ENCODE measurements at places on chromosomes 5 and 9.
A peak's percentile ranks its signal among the peaks of the same experiment; 100 is the strongest.

DNA sequence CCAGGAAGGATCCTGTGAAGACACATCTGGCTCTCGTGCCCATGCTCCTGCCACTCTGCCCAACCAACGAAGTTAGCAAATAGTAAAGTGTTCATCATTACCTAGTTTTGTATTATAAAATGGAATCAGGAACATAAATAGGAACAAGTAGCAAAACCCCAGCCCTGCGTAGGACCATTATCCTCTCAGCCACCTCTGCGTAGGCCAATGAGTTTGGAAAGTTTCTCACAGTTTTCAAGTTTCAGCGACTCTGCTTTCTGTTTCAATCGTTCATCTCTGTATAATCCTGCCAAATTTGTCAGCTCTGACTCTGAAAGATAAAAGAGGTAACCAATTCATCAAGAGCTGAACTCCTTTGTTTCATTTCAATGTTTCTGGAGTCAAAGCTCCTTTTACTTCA, 10.1 kb upstream of the SPATA24 start:
- peak; percentile 59 for DNase-seq

DNA sequence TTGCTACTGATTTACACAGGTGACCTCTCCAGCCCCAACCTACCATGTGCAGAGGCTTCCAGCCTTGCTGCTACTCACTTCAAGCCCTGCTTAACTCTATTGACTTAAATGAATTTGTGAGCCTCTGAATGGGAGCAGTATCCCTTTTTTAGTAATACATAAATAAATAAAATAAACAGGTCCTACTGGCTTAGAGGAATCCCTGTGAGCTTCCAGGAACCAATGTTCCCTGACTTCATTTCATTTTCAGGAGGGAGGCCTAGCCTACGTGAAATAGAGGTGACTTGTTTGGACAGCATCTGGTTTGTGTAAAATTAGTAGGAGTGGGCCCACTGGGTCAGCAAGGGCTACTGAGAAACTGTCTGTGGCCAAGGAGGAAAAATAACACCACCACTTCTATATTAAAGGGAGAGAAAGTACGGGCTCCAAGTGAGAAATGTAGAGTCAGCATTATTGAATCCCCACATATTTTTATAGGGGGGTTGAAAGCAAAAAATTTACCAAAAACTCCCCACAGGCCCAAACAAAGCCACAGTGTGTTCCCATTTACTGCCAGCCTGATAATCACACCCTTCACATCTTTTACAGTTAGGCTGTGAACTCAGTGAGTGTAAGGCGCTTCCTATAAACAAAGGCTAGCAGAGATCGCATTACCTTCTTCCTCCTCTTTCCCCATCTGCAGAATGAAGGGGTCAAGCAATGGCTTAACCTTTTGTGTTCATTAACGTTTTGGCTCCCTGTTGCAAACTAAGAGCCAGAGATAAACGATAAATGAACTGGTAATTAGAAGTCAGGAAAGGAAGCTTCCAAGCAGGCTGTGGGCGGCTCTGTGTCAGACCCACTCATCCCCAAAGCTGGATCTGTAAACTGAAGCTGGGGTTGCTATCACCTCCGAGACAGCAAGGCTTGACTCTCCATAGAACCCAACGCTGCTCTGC, 138.8 kb upstream of the LIFR start:
- no peak for DNase-seq

GRCh38 chr5:443239-444151, 519 bp downstream of the EXOC3 start:
- DNase-seq, result no peak

GRCh38 chr9:91047529-91047928, 245.9 kb downstream of the SYK start:
- peak; percentile 88 for DNase-seq

DNA sequence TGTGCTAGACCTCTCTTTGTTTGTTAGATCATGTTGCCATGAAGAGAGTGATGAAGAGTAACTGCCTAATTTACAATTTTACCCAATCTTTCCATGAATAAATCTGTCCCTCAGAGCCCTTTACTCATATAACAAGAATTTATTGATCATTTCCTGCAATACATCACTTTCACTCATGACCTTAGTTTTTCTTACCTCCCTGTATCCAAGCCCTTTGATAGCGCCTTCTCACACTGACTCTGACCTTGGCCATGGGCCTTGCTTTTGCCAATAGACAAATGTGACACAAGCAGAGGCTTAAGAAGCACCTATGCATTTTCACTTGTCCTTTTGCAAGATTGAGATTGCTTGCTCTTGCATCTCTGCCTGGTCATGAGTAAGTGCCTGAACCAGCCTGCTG, 288.1 kb downstream of the NNT start:
- no peak for DNase-seq

- no peak for DNase-seq
Observed at GRCh38 chr9:18235181-18235908, 238.6 kb upstream of the ADAMTSL1 start.

DNA sequence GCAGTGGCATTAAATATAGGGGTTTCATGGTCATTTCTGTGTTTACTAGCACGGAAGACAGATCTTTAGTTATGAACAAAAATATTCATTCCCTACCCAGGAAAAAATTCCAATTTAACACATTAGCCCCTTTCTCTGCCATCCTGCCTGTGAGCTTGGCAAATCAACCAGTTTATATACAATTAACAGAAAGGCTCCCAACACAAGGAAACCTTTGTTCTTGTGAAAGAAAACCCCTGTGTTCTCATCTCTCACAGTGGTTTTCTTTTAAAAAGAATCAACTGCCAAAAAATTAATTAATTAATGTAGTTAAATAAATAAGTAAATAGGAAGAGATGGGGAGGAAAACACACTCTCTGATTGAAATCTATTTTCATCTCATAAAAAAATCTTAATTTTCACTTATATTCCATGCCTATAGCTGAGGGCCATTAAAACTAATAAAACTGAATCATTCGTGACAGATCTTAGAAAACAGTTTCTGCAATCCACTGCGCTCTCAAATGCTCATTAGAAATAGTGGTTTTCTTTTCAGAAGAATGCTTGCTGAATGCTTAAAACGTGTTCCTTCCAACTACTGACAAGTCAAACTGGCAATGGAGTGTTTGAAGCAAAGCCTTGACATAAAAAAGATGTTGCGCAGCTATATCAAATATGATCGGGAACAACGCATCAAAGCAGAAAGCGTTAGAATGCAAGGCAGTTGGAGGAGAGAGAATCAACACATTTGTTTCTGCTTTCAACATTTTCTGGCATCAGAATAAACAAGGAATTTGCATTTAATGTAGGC, 387.7 kb downstream of the TLR4 start:
- no peak for DNase-seq

DNA sequence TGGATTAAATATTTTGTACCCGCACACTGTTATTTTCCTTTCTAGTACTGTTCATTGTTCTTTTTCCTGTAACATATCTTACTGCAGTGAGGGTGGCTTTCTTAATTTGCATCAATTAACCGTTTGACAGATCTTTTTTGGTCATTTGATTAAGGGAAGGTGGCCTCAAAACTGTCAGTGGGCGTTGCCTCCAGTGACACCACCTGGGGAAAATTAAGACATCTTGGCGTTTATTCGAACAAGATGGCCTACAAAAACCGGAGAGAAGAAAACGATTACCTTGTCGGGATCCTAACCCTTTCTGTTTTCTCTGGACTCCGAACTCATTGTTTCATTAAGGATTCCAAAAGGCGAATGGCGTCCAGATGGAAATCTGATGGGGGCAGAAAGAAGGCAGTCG, 2.0 kb downstream of the BASP1 start:
- no peak for DNase-seq

DNA sequence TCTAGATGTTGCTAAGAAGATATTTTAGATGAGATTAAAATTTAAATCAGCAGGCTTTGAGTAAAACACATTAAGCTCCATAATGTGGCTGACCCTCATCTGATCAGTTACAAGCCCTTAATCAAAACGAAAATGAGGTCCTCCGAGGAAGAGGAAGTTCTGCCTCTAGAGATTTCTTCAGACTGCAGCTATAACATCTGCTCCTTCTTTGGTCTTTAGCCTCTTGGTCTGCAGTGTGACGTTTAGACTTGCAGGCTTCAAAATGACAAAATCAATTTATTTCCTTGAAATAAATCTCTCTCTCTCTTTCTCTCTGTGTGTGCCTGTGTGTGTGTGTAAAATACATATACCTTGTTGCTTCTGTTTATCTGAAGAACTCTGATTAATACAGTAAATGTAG, 1429.8 kb upstream of the CDH9 start:
- DNase-seq, result peak; percentile 0

DNA sequence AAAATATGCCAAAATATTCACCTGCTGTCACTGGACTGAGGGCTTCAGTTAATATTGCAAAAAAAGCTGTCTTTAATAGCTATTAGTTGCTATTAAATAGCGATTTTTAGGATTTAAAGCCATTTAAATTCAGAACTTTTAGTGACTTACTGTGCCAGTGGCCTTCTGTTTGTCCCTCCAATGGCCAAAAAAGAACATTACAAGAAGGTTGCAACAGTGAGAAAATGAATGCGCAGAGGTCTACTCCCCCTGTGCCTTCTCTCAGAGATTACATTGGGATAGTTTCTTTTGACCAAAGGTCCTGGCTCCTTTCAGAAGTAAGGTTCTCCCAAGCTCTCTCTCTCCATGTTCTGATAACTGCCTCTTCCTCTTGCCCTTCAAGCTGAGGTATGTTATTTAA, 930.3 kb upstream of the ARRDC3 start:
- DNase-seq, result no peak

- no peak for DNase-seq
Observed at GRCh38 chr5:144788556-144788955, 617.9 kb downstream of the KCTD16 start.

- peak; percentile 10 for DNase-seq
Observed at GRCh38 chr9:105114318-105114717, 130.1 kb upstream of the SLC44A1 start.

DNA sequence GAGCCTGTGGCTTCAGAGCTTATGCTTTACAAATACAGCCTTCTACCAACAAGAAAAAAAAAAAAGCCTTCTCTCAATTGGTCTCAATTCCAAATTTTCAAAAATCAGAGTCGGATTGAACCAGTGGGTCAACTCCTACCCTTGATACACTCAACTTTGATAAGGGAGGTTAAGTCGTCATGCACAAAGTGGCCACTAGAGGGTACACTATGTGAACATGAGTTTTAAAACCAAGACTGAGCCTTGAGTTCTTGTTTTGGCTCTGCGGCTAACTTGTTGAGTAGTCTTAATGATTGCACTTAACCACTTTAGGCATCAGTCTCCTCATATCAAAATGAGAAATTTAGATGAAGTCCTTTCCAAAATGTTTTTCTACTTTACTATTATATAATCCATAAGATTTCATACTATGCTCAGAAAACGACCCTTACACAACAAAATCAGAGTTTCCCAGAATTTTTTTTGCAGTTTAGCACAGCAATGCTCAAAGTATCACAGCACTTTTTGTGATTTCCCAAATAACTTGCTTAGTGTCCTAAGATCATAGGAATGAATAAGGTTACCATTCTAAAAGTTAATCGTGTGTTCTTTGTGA, 92.9 kb upstream of the MTAP start:
- peak; percentile 64 for DNase-seq

DNA sequence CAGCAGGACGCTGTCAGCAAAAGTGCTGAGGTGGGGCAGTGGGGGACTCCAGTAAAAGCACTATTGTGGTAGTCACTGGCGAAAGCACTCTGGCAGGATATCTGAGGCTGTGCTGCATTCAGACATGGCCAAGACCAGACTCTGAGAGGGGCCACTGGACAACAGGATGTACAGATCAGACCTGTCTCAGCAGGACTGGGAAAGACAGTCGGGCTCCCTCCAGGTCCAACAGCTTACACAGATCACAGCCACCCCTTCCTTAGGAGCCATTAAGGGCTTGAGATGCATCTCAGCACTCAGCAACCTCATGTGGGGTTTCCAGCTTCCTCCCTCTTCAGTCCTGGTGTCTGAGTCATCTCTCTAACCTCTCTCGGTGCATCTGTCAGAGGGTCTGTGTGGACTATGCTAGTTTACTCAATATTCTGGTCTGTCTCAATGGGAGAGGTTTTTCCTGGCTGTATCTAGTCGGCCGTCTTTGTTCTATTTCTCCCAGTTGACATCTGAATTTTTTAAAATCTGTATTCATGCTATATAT, 154.5 kb downstream of the CWC27 start:
- peak; percentile 7 for DNase-seq

DNA sequence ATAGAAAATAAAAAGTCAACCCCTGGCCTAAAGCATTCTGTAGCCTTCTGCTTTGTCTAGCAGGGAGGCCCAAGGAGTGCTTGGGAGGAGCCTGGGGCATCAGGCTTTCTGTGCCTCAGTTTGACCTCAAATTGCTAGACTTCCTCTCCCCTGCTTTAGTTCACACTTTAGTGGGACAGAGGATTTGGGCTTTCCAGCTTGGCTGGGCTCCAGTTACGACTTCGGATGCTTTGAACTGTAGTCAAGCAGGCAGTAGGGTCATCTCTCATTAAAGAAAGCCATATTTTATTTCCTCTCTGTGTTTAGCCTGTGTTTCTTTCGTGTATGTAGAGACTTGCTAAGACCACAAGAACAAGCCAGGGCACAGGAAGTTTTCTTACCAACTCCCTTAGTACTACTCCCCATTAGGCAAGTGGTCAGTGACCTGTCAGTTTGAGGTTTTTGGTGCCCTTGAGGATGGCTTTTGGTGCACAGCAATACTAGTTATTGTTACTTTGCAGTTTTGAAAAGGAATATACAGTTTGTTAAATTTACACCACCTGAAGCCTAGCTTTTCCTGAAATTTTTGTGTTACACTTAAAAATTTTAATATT, 334.7 kb downstream of the NDUFS4 start:
- DNase-seq, result no peak

DNA sequence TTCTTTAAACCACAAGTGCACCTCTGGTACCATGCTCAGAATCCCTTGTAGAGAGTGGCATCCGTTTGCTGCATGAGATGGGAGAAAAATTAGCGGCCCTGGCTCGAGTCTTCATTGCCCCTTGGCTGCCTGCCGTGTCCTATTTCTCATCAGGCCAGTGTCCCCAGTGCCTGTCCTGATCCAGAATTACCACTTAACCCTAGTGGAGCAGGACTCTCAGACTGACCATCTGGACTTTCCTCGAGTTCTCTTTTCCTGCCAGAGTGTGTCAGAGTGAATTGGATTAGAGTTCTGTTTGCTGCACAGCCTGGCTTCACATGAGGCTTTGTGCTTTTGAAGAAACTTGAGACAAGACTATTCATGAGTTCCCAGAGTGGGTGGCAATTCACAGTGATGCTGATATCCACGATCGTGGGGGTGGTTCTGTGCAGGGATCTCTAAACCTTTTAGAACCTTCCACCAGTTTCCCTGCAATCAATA, 92.6 kb downstream of the C9orf152 start:
- DNase-seq, result no peak

DNA sequence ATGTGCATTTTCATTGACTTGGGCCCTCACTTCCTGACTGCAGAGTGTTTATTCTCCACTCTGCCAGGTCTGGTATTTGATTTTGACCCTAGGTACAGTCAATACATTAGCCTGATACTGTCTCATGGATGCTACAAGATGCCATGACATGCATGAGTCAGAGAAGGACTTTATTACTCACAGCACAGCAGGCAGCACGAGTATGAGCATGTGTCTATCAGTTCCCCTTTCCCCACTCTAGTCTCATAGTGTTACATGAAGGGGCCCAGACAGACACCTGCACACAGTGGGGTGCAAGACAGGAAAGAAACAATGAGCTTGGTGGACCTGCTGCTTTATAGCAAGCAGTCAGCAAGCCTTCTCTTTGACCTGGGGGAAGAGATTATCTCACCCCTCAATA, 19.6 kb downstream of the ITGA2 start:
- DNase-seq, result peak; percentile 92
